ENCODE measurements at places on chromosomes 12 and 14.

- DNase-seq: no peak
Measured at GRCh38 chr14:68634332-68634731, 158.5 kb downstream of the ZFP36L1 start.

- no peak for DNase-seq
Measured at GRCh38 chr12:68269779-68270178, 16.4 kb upstream of the IL22 start.

DNA sequence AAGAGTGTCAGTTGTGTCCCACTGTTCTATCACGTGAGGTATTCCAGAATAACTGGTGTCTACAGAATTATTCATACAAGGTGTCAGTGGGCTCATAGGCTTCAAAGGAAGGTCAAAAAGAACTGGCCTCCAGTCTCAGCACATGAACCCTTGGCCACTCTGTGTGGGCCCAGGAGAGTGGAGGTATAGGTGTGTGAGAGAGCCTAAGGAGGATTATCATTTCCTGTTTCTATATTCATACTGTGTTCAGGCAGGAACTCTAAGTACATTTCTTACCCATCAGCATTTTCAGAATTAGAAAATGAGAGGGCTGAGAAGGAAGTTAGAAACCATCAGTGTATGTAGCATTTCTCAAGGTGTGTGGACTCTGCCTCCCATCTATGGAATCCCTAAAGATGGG, 87.0 kb downstream of the BTG1 start:
- DNase-seq: no peak

DNA sequence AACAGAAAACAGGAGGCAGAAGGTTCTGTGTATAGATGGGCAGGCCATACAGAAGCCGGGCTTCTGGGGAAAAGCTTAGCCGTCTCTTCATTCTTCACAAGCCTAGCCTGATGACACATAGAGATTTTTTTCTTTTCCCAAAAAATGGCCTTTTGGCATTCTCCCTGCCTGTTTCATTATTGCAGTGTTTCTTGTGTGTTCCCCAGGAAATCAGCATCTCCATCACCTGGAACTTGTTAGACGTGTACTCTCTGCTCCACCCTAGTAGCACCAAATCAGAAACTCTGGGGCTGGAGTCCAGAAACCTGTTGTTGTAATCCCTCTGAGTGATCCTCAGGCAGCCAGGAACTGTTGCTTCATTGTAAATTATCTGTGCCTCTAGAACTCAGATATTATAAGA, 388.1 kb downstream of the CCDC91 start:
- no peak for DNase-seq

DNA sequence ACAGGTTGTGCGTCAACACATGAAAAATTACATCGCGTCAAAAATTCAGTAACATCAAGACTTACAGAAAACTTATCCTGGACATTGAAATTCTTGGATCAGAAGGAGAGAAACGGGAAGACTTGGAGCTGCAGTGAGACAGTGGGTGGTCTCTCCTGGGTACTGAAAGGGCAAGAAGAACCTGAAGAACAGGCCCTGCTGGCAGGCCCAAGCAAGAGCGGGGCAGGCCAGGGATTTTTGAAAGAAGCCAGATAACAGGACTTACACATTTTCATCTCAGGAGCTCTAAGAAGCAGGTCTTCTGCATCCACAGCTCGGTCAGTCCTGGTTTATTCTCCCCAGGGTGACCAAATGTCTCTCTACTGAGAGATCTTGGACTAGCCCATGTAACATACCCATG, 466.5 kb upstream of the SOX5 start:
- DNase-seq: no peak

- no peak for DNase-seq
Measured at GRCh38 chr12:122686538-122686937, 16.6 kb downstream of the HCAR2 start.
